Heart right ventricle (tissue), 16 donors: ENCODE measurements at places on chromosomes 6 and 20.

GRCh38 chr6:23927935-23928334 lies 198.1 kb upstream of the NRSN1 start:
- no peaks in the 10 kb centered on the region for H3K27me3 ChIP-seq
- no peaks in the 10 kb centered on the region for H3K4me1 ChIP-seq
- DNase-seq = no peak
- H3K27ac ChIP-seq = no peak overlapping the region
- no peaks in the 10 kb centered on the region for H3K36me3 ChIP-seq

DNA sequence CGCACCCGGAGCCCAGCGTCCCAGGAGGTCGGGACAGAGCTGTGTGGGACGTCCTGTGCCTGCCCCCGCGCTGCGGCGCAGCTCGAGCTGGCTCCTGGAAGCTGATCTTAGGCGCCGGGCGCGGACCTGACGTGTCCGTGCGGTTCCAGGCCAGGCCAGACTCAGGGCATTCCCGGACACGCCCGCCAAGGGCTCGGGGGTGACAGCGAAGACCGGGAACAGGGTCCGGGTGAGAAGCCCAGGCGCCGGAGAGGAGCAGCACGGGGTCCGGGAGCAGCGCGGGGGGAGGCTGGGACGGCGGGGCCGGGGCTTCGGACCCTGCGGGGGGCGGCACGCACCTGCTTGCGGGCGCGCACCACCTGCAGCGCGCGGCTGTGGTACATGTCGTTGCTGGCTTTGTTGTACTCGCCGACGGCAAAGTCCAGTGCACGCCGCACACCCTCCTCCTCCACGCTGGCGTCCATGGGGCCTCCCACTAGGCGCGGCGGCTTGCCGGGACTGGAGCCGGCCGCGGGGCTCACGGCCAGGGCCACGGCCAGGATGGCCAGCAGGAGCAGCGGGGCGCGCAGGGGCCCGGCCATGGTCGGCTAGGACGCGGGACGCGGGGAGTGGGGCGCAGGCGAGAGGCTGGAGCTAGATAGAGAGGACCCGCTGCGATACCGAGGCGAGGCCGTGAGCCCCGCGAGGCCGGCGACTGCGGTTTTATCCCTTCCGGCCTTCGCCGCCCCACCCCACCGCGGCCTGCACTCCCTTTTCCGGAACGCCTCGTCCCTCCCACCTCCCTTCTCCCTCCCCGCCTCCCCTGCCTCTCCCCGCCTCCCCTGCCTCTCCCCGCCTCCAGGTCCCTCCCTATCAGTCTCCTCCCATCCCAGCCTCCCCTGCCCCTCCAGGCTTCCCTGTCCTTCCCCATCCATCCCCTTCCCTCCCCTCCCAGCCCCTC lies at the start of gene CST3:
TSS of gene CST3 (minus strand) at position 674 of the 940 bp plus-strand sequence. CDS start at position 581, 93 bp downstream.
- H3K4me3 ChIP-seq = peak within 1 kb of the TSS; percentile 82
- H3K36me3 ChIP-seq = no peaks in the 10 kb centered on the region
- H3K27me3 ChIP-seq = no peaks in the 10 kb centered on the region
- peak; percentile 94 for DNase-seq
- peak within 1 kb of the TSS; percentile 98 for H3K27ac ChIP-seq

- no peaks in the 10 kb centered on the region for H3K4me1 ChIP-seq
- H3K27me3 ChIP-seq = peaks cover 3% of the 10 kb centered on the region
- no peak for DNase-seq
These were observed 98.1 kb upstream of the COL21A1 start for GRCh38 chr6:56345376-56345995.

GRCh38 chr6:88114838-88115237 lies 51.3 kb downstream of the CNR1 start:
- H3K27ac ChIP-seq = no peak overlapping the region
- H3K36me3 ChIP-seq = no peaks in the 10 kb centered on the region
- no peaks in the 10 kb centered on the region for H3K4me1 ChIP-seq
- DNase-seq = no peak
- no peak overlapping the region for H3K4me3 ChIP-seq

GRCh38 chr20:14687313-14687712 lies 349.9 kb upstream of the FLRT3 start:
- H3K4me1 ChIP-seq = no peaks in the 10 kb centered on the region
- H3K4me3 ChIP-seq = no peak overlapping the region

DNA sequence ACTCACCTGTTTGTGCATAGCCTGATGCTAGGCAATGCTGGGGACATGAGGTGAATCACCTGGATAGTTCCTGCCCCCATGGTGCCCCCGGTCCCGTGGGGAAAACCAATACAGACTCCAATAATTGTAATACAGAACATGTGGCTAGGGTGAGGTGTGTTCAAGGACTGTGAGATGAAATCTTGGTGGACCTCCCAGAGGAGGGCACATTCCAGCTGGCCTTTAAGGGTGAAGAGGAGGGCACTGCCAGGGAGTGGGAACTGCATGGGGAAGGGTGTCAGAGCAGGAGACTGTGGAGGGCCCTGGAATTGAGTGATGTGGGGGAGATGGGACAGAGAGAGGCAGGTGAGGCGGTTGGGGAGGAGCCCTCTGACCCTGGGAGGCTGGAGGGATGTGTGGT lies 2.5 kb downstream of the COX4I2 start:
- no peak overlapping the region for H3K27ac ChIP-seq
- H3K36me3 ChIP-seq = no peaks in the 10 kb centered on the region
- H3K27me3 ChIP-seq = no peaks in the 10 kb centered on the region
- peaks cover 14% of the 10 kb centered on the region for H3K4me1 ChIP-seq
- DNase-seq = no peak
- H3K4me3 ChIP-seq = no peak overlapping the region

DNA sequence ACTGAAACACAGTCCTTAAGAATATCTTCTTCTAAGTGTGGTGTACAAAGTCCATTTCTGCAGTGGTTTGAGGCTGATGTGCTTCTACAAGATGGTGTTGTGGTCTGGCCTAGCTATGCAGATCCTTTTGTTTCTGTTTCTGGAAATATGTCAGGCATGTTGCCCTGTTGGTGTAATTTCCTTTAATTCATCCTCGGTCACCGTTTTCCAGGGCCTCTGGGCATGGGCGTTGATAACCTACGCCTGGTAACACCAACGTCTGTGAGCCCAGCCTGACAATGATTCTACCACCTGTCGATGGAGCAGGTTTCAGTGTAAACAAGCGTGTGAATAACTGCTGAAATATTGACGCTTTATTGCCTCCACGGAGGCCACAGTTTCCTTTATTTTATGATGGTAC lies 33.3 kb upstream of the AFDN start:
- DNase-seq = no peak
- H3K4me1 ChIP-seq = peaks cover 7% of the 10 kb centered on the region
- no peak overlapping the region for H3K4me3 ChIP-seq
- no peak overlapping the region for H3K27ac ChIP-seq
- no peaks in the 10 kb centered on the region for H3K36me3 ChIP-seq
- H3K27me3 ChIP-seq = peaks cover 10% of the 10 kb centered on the region

DNA sequence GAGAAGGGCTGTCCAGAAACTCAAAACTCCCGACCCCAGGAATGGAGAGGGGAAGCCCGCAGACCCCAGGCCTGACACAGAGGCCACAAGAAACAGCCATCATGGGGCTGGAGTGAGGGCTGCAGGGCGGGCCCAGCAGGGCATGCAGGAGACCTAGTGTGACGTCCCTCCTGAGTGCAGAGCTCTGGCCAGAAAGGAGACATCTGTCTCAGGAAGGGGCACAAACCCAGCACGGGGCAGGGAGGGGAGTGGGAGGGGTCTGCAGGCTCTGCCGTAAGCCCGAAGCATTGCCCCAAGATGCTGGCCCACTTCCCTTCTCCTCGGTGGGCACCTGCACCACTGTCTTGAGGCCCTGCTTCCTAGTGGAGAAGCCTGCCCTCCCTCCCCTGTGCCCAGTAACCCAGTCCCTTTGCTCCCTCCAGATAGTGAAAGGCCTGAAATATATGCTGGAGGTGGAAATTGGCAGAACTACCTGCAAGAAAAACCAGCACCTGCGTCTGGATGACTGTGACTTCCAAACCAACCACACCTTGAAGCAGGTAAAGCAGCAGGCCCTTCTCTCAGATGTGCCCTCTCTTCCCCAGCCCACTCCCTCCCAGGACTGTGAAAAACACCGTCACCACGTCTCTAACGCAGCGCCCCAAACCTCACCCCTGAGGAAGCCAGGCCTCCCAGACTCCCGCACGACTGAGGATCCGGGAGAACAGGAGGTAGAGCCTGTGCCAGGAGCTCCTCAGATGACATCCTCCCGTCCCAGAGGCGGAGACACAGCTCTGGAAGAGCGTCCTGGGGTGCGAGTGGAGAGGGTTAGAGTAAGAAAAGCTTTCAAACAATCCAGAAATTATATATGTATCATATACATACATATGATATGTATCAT lies 9.7 kb downstream of the CST7 start:
- H3K4me3 ChIP-seq = no peak overlapping the region
- DNase-seq = no peak
- H3K27me3 ChIP-seq = no peaks in the 10 kb centered on the region
- H3K4me1 ChIP-seq = no peaks in the 10 kb centered on the region
- no peak overlapping the region for H3K27ac ChIP-seq
- peaks cover 65% of the 10 kb centered on the region for H3K36me3 ChIP-seq

- peaks cover 69% of the 10 kb centered on the region for H3K4me1 ChIP-seq
- H3K4me3 ChIP-seq = no peak overlapping the region
- H3K27ac ChIP-seq = peak overlapping the region; percentile 39
These were observed 44.5 kb downstream of the RBM38 start for GRCh38 chr20:57435498-57436222.

GRCh38 chr20:36732456-36732855 lies 13.4 kb downstream of the NDRG3 start:
- no peaks in the 10 kb centered on the region for H3K27me3 ChIP-seq
- H3K36me3 ChIP-seq = no peaks in the 10 kb centered on the region
- DNase-seq = no peak
- H3K4me1 ChIP-seq = peaks cover 41% of the 10 kb centered on the region
- no peak overlapping the region for H3K4me3 ChIP-seq

GRCh38 chr6:10266061-10266460 lies 148.8 kb downstream of the TFAP2A start:
- peaks cover 5% of the 10 kb centered on the region for H3K27me3 ChIP-seq
- no peaks in the 10 kb centered on the region for H3K36me3 ChIP-seq
- H3K4me3 ChIP-seq = no peak overlapping the region
- H3K4me1 ChIP-seq = no peaks in the 10 kb centered on the region
- no peak for DNase-seq
- no peak overlapping the region for H3K27ac ChIP-seq

DNA sequence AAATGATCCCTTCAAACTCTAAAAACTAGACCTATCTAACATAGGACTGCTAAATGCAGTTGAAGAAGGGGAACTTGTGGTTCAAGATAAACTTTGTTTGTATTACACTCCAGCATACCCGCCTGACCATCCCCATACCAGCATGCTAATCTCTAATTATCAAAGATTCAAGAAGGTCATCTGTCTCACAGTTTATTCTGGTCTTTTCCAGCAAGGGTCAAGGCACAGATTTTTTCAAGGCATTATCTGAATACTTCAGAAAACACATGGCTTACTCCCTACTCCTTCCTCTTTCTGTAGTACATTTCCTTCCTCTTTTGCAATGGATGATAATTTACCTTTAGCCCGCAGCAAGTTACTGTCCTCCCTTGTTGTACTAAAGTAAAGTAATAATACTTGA lies 174.1 kb downstream of the PKHD1 start:
- no peaks in the 10 kb centered on the region for H3K27me3 ChIP-seq
- H3K4me1 ChIP-seq = no peaks in the 10 kb centered on the region
- DNase-seq = no peak
- H3K4me3 ChIP-seq = no peak overlapping the region
- no peaks in the 10 kb centered on the region for H3K36me3 ChIP-seq

DNA sequence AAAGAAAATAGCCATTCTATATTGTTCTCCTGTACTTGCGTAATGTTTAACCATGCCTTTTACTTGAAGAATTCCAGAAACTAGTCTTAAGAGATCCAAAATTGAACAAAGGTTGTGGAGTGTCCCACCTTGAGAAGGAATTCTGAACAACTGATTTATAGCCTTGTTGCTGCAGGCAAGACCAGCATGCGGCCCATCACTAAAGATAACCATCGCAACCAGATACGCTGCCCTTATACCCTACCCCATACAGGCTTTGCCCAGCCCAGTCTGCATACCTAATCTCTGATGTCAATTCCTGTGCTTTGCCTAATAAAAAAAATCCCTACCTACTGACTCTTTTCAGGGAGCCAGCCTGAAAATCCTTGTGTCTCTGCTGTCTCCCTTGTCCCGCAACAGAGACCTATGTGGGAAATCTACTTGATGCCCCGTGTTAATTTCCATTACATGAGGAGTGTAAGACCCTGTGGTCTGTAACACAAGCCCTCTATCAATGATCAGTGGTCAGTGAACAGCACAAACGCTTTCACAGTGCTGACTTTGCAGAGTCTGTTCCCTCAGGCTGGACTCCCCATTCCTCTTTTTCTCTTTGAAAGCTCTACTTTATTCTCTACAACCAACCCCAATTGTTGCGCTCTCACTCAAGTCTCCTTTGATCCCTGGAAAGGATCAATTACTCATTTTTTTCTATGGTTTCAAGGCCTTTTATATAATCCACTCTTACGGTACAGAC lies 125.7 kb upstream of the BTBD3 start:
- no peaks in the 10 kb centered on the region for H3K36me3 ChIP-seq
- DNase-seq = no peak
- H3K4me1 ChIP-seq = no peaks in the 10 kb centered on the region
- H3K27me3 ChIP-seq = no peaks in the 10 kb centered on the region

GRCh38 chr6:129382916-129383315 lies 327.1 kb downstream of the ARHGAP18 start:
- no peaks in the 10 kb centered on the region for H3K36me3 ChIP-seq
- no peaks in the 10 kb centered on the region for H3K27me3 ChIP-seq
- no peak for DNase-seq
- H3K27ac ChIP-seq = no peak overlapping the region

DNA sequence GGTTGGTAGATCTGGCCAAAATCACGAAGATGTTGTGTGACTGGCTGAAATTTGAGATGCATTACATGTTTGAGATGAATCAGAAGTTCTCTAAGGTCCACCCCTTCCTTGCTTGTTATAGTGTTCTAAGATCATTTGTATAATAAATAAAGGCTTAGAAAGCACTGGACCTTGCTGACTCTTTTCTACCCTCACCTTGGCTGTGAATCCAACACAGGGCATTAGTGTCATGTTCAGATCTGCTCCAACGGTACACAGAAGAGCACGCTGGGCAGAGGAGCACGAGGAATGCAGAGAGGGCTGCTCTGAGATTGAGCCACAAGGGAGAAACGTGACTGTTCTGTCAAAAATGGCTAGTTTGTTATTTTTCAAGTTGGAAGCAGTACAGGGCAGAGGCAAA lies 169.5 kb upstream of the HDAC2 start:
- peaks cover 6% of the 10 kb centered on the region for H3K27me3 ChIP-seq
- no peaks in the 10 kb centered on the region for H3K36me3 ChIP-seq
- H3K4me3 ChIP-seq = no peak overlapping the region
- no peak overlapping the region for H3K27ac ChIP-seq
- H3K4me1 ChIP-seq = no peaks in the 10 kb centered on the region

GRCh38 chr20:32358883-32359632 lies 927 bp downstream of the ASXL1 start:
- H3K4me1 ChIP-seq = peaks cover 60% of the 10 kb centered on the region
- peak overlapping the region; percentile 99 for H3K27ac ChIP-seq
- peak overlapping the region; percentile 91 for H3K4me3 ChIP-seq
- peak; percentile 83 for DNase-seq
- H3K36me3 ChIP-seq = no peaks in the 10 kb centered on the region
